ENCODE measurements at places on chromosomes 11 and 22.

GRCh38 chr22:50363166-50363802 is 20.2 kb downstream of the PPP6R2 start:
- no peak for DNase-seq

DNA sequence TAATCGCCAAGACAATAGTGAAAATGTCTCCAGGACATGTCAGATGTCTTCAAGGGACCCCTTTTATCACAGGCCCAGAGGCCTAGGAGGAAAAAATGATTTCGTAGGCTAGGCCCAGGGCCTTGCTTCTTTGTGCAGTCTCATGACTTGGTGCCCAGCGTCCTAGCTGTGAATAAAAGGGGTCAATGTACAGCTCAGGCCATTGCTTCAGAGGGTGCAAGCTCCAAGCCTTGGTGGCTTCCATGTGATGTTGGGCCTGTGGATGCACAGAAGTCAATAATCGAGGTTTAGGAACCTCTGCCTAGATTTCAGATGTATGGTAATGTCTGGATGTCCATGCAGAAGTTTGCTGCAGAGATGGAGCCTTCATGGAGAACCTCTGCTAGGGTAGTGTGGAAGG is 20.7 kb upstream of the MTMR2 start:
- DNase-seq: no peak

DNA sequence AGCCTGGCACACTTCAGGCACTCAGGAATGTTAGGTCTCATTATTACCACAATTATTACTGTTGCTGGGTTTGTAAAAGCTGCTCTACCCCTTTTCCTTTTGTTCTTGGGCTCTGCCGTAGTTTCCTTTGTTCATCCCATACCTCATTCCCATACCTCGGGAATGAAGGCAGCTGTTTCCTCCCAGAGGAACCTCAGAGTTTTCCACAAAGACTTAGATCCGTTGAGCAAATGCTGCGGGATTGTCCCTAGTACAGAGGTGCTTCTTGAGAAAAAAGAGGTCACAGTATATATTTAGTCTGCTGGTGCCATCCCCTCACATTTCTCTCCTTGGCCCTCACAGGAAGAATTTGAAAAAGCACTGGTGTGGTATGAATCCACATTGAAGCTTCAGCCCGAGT is 134.7 kb downstream of the TTC17 start:
- DNase-seq: no peak

DNA sequence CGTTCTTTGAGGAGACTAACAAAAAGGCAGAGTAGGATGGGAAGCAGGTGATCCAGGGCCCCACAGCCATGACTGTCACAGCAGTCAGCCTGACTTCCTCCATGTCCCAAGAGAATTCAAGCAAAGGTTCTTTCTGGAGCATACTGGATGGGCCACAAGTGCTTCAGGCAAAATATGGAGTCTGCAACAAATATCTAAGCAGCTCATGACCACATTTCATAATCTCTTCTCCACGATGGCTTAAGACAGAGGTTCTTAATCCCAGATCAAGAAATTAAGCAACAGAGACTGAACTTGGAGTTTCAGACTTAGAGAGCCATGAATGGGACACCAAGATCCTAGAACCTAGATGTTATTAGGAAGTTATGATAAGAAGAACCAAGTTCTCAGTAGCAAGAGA is 31.6 kb downstream of the GUCY1A2 start:
- DNase-seq: no peak

- DNase-seq: no peak
Observed at GRCh38 chr11:47867823-47868222, 19.7 kb upstream of the NUP160 start.

Data from activated CD4-positive, alpha-beta T cell treated with anti-CD3 and anti-CD28 coated beads, Interleukin-2, amount 50 U/mL, for 24 hours (primary cell).